ENCODE measurements at places on chromosomes 3 and 15.

DNA sequence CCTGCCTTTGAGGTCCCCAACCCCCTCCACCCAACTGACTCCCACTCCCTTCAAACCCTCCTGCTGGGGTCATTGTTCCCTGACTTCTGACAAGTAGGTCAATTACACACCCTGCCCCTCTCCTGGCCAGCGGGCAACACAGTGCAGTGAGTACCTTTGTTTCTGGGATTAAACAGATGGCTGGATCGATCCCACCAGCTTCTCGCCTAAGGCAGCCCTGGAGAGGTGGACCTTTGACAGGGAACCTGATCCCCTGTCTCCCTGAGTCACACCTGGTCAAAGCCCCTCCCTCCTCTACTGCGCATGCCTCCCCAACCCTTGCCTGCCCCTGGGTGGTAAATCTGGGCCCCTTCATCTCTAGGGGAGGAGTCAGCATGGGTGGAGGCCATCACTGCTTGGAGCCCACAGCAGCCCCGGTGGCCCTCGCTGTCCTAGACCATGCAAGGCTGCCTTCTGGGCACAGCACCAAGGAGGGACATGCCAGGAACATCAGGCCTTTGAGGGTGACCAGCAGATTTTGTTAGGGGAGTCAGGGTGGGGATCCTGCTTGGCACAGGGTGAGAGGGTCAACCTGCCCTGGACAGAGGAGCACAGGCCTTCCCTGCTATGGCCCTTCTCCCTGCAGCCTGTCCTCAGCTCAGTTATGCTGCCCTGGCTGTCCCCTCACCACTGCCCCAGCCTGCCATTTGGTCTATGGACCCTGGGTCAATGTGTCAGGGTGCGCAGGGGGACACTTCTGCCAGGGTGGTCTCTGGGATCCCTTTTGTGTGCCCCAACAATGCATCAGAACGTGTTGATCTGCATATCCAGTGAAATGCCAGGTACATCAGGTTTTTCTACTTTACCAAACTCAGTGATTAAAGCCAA, 9.8 kb upstream of the PRR23E start:
- DNase-seq: no peak

- DNase-seq: no peak
Measured at GRCh38 chr3:142601713-142602112, 5.5 kb downstream of the PLS1 start.

DNA sequence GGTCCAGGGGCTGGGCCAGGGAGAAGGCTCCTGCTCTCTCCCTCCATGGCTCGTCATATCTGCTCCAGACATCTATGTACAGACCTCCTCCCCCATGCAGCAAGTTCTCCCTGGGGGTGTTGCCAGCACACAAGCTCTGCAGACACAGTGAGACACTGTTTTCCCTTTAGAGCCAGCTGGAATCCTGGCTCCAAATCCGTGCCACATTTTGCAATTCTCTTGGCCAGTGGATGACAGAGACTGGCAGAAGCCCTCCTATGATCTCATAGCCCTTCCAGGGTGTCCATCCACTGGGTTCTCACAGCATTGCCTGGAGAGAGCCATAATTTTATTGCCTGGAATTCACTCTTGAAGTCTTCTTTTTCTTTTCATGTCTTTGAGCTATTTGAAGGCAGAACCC, 203.9 kb downstream of the TLE3 start:
- no peak for DNase-seq

- DNase-seq: no peak
Measured at GRCh38 chr15:35305946-35306345, 220.9 kb upstream of the NANOGP8 start.

- no peak for DNase-seq
Measured at GRCh38 chr15:50355980-50356379, 982 bp upstream of the GABPB1 start.

GRCh38 chr3:14153663-14154062, 24.7 kb downstream of the XPC start:
- no peak for DNase-seq

GRCh38 chr15:71746719-71747118, 63.6 kb upstream of the NR2E3 start:
- no peak for DNase-seq

- DNase-seq: no peak
Measured at GRCh38 chr3:187497052-187497451, 128.9 kb downstream of the RTP4 start.

DNA sequence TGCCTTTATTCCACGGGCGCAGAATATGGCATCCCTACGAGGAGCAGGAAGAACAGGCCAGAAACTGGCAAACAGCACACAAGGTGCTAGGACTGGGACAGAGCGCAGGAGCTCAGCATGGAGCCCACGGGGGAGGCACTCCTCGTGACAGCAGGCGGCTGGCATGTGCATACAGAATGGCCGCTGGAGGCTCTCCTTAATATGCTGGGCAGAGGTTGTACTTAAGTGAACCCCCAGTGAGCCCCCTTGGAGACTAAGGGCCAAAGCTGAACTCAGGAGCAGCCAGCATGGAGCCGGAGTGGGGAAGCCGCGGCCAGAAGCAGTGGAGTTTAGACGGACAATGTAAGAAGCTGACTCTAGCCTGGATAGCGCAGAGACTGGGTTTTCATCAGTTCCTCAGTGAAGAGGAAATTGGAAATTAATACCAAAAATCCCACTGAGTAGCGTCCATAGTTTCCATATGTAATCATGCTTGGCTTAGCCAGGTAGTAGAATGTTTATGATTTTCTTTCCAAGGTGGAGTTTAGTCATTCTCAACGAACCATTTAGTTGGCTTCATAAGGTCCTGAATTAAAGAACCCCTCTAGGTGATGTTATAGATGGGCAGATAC, 69.4 kb downstream of the EPHB3 start:
- no peak for DNase-seq

DNA sequence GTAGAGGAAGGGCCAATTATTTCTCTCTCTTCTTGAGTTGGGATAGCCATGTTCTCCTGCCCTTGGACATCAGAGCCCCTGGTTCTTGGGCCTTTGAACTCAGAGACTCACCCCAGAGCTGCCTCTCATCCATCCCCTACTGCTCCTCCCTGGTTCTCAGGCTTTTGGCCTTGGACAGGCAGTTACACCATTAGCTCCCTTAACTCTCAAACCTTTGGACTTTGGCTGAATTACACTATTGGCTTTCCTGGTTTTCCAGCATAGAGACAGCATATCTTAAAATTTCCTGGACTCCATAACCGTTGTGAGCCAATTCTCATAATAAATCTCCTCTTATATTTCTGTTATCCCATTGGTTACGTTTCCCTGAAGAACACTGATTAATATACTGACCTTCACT, 63.7 kb upstream of the CHL1 start:
- no peak for DNase-seq

GRCh38 chr3:134179508-134179907, 71.2 kb downstream of the RYK start:
- no peak for DNase-seq
